Stimulated activated CD4-positive, alpha-beta T cell treated with anti-CD3 and anti-CD28 coated beads, Interleukin-12 subunit alpha, Interleukin-12 subunit beta, amount 100 ng/mL, for 48 hours (primary cell): ENCODE measurements at places on chromosomes 1 and 21.

DNA sequence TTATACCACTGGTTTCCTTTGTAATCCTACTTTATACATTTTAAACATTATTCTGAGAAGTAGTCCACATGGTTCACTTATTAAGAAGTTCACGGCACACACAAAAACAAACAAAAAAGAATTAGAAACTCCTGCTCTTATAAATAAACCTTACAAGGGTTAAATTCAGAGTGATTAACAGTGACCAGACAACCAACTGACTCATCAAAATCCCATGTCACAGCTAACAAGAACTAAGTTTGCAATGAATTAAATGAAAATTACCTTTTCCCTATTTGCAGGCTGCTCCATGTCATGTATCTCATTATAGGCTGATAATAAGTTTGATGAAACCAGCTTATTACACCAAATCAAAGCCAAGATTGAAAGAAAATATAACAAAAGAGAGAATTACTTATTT, 77.5 kb downstream of the PUM1 start:
- no peak for DNase-seq

GRCh38 chr1:66271216-66271903, 262.6 kb upstream of the SGIP1 start:
- peak; percentile 80 for DNase-seq

GRCh38 chr1:5920201-5920600, 72.0 kb downstream of the NPHP4 start:
- no peak for DNase-seq

DNA sequence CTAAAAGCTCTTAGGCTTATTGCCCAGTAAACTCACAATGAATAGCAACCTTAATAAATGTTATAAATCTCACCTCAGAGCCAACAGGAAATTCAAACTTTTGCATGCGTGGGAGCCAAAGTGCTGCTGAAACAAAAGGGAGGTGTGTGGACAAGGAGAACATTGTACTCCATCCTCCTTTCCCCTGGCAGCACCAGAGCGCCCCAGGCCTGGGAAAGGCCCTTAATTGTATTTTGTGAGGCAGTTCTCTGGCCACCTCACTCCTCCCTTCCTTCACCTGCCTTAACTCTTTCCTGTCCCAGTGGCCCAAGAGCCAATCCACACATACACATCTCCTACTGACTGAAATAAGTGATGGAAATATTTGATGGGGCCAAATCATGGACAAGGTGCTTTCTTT, 648.5 kb downstream of the LMO4 start:
- no peak for DNase-seq

DNA sequence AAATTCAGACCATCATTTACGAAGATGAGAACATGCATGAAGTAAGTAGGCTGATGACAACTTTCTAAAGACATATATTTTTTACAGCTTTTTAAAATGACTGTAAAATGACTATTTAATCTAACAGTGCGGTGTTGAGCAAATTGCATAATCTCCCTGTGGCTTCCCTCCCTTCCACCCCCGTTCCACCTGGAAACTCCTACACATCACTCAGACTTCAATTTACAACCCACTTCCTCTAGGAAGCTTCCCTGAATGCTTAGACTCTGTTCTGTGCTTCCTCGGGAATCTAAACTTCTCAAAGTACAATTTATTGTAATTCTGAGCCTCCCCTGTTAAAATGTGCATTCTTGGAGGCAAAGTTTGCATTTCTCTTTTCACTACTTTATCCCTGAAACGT, 354.9 kb downstream of the DPYD start:
- no peak for DNase-seq

- no peak for DNase-seq
These were observed 22.5 kb upstream of the LUZP1 start for GRCh38 chr1:23191199-23191598.

DNA sequence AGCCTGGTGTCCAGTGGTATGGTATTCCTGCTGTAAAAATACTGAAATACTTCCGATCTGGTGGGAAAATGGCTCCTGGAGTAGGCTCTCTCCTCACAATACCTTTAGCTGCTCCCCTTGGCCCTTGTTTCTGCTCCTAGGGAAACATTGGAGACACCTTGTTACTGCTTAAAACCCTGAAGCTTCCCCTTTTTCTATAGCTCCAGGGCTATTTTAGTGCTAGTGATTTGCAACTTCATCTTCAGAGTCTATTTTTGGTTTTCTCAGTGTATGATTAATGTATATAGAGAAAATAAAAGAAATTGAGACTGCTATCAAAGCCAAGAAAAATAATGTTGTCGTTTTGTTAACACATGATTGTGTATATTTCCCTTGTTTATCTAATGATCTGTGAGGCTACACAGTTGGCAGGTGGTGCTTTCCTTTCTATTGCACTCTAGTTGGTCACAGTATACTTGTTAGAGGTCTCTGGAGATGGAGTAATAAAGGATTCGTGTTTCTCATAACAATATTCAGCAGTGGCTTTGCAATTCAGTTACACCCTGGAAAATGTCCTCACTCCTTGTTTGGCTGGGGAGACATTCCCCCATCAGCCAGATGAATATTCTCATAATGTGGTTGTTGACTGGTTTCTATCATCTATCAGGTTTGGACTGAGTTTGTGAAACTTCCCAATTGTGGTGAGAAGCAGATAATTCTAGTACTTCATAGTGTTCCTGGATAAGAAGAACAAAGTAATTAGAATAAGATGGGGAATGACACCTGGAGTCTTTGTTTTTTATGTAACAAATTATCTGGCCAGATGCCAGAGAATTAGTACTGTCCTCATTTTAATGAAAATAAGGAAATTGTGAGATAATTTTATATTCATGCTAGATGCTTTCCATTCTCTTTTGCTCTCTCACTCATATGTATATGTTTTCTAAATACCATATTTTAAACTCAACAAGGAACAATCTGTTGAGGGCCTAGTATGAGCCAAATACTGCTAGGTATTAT, 44.8 kb upstream of the CACYBP start:
- no peak for DNase-seq

DNA sequence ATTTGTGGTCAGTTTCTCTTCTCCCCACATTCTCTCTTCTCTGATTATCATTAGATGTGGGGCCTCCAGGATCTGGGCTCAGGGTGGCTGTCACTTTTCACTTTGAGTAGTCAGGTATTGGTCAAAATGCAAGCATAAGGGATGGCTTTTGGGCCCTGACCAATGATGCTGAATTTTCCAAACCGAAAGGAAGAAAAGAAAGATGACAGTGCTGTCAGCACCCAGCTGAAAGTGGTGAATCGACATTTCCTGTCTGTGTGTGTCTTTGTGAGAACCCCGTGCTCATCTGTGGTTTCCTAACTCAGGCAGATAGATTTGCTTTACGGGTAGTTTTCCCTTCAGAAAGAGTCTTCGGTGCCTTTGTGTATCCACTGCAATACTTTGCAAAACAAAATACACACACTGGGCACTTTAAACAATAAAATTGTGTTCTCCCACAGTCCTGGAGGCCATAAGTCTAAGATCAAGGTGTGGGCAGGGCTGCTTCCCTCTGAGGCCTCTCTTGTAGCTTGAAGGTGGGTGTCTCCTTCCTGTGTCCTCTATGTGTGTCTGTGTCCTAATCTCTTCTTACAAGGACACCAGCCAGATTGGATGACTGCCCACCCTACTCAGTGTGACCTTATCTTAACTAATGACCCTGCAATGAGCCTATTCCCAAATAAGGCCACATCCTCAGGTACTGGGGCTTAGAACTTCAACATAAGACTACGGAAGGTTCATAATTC, 274.8 kb upstream of the AJAP1 start:
- DNase-seq, result no peak

DNA sequence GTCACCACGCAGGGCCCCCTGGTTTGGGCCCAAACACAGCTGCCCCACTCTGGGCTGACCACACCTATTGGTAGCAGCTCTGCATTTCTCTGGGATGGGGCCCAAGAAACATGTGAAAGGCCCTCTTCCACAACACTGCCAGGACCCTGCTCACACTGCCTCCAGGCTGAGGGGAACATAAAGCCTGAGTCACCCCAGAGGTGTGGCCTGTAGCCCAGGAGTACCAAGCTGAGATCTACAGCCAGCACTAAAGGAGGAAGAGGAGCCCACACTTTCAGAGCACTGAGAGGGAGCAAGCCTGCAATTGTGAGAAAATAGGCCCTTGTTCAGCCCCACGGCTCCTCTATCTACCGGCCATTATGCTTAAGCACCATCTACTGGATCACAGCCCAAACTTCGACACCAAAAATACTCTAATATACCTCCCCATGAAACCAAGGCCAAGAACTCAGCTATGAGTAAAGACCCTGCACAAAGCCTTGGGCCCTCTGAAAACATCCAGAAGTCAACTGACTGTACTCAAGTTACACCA, 14.4 kb upstream of the OR2T10 start:
- DNase-seq, result no peak

- DNase-seq, result no peak
These were observed 9.2 kb downstream of the ADCY10 start for GRCh38 chr1:167904652-167905130.

DNA sequence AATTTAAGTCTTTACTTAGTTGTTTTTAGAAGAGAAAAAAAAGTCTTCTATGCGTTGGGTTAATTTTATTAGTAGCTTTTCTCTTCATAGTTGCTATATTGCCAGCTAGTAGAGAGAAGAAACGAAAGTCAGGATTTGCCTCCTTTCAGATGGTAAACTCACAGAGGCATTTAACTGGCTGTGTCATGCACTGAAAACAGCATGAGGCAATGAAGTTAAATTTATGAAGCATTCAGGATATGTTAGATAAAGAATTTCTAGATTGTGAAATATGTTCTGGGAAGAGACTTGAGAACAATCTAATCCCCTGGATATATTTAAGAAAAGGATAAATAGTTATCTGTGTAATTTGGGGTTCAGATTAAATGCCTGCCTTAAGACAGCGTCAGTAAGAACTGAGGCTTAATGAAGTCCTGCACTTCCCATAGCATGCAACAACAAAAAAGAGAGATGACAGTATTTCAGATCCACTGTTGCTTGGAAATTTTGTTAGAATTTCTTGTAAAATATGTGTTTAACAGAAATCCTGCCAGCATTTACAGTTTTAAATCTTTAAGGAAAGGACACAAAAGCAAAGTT, 1.7 kb downstream of the ANGPTL1 start:
- no peak for DNase-seq

DNA sequence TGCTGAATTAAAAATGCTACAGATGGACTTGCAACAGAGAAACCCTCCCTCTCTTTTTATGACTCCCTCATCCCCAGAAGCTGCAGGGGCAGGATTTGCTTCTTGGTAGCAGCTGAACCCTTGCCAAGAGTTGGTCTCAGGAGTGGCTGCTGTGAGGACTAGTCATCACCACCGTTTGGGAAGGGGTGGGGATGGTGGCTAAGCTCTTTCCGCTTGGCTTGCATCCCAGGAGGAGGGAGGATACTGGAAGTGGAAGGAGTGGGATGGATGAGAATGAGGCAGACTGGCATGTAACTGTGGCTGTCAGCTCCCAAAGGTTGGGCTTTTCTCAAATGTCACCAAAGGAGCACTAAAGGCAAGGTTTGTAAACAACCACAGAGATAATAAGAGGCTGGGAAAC, 50.8 kb upstream of the COL24A1 start:
- DNase-seq, result no peak
